NCI-H524 treated with DMSO at 0.1 percent for 48 hours (cell line): ENCODE measurements at places on chromosomes 16 and 17.

DNA sequence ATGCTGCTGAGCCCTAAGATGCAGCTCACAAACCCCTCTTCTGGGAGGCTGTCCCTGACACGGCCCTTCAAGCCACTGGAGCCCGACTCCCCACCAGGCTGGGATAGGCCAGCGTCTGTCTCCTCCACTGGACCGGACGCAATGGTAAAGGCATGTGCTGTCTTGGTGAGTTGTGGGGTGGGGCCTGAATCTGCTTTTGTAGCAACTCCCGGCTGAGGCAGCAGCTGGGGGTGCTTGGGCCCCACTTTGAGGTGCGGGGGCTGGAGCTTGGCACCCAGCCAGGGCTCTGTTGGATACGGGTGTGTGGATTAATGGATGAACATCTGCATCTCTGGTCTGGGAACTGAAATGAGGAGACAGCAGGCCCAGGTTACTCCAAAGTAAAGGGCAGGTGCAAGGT is 3.5 kb upstream of the NLRC3 start:
- no peak for DNase-seq

DNA sequence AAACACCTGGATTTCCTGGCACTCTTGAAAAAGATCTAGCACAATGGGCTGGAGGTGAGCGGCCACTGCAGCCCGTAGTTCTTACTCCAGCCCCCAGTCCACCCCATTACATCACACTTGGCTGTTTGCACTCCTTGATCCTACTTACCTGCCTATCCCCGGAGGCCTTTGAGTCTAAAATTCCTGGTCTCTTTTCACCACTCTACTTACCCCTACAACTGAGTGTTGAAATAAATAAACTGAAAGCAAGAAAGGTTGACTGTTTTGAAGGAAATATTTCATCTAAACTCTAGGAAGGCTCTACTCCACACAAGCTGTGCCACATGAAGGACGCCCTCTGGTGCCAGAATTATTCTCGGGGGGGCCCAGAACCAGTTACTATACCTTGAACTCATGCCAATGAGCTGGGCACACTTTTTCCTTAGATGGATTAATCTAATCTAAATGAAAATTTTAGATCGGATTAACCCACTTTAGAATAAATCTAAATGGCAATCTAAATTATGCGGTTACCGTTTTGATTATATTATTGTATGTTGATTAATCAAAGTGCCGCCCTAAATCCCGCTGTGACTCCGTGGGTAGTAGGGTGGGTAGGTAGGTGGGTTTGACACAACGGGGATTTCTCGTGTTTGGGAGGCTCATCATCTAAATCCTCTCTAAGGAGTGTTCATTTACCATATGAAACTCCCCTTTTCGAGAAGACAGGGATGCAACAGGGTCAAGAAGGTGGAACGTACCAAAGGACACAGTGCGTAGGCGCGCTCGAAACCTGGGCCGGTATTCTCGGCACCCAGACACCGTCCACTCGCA is 651 bp upstream of the EIF1 start:
- DNase-seq: no peak

DNA sequence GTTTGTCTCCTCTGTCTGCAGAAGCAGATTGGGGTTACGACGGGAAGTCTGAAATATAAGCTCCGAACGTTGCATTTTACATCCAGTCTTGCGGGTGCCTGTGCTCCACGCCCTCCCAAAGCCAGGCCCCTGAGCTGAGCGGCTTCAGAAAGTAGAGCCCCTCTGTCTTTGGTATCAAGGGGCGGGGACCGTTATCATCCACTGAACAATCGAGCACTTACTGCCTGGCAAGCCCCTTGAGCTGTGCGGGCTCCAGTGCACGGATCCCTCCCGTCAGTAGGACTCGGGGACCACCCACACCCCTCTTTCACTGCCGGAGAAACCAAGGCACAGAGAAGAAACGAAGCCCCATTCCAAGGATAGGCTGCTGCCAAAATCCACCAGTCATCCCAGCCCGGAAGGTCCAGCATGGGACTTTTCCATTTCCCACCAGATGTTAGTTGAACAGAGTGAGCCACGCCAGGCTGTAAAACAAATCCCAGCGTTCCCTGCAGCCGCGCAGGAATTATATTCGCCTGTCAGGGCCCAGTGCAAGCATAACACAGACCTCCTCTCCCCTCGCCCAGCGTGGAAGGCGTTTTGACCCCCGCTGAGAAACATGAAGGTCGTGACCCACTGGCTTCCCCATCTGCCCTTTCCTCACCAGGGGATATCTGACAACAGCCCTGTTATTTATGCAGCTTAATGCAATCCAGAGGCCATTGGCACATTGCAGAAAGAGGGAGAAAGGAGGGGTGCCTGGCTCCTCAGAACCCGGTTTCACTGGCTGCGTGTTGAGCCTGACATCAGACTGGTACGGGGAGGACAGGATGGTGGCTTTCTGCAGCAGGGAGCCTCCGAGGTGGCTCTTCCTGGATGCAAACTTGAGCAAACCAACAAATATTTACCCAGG is 212.2 kb upstream of the FOXF1 start:
- DNase-seq: no peak

- DNase-seq: no peak
These were observed 13.6 kb upstream of the TMIGD1 start for GRCh38 chr17:30347488-30347887.

DNA sequence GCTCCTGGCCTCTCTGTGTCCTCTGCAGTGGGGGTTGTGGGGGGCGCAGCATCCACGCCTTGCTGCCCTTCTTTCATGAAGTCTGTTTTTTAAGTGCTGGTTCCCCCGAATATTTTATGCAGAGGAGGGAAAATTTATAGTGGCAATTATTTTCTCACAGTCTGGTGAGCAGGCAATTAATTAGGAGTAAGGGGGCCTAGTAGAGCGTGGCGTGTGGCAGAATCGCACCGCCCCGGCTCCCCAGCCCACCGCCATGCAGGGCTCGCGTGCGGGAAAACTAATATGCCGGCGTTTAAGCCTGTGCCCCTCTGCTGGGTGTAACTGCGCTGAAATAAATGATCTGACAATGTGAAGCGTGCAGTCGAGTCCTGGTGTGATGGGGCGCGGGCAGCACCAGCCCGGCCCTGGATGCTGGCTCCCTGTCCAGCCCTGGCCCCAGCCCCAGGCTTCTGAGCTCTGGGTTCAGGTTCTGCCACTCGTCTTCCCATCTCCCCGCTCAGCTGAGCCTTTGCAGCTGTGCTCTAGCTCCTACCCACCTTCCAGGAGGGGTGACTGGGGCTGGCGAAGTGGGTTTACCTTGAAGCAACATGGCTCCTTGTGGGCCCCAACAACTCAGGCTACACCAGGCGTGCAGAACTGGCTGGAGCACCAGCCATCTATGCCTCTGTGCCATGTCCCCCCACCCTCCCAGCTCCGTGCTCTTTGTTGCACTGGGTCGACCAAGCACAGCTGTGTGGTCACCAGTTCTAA is 13.8 kb downstream of the ENGASE start:
- no peak for DNase-seq

- no peak for DNase-seq
These were observed 93.3 kb downstream of the HELZ start for GRCh38 chr17:67151717-67152116.

DNA sequence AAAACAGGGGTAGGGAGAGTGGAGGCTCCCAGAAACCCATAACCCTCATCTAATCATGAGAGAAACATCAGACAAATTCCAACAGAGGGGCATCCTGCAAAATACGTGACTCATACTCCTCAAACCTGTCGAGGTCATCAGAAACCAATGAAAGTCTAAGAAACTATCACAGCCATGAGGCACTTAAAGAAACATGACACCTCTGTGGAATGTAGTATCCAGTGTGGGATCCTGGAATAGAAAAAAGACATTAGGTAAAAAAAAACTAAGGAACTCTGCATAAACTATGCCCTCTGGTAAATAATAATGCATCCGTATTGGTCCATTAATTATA is 16.4 kb downstream of the CDH5 start:
- DNase-seq: no peak

- no peak for DNase-seq
These were observed 228.4 kb downstream of the CPPED1 start for GRCh38 chr16:12575288-12575687.
